ENCODE measurements at places on chromosomes 16 and 17.
A peak's percentile ranks its signal among the peaks of the same experiment; 100 is the strongest.

DNA sequence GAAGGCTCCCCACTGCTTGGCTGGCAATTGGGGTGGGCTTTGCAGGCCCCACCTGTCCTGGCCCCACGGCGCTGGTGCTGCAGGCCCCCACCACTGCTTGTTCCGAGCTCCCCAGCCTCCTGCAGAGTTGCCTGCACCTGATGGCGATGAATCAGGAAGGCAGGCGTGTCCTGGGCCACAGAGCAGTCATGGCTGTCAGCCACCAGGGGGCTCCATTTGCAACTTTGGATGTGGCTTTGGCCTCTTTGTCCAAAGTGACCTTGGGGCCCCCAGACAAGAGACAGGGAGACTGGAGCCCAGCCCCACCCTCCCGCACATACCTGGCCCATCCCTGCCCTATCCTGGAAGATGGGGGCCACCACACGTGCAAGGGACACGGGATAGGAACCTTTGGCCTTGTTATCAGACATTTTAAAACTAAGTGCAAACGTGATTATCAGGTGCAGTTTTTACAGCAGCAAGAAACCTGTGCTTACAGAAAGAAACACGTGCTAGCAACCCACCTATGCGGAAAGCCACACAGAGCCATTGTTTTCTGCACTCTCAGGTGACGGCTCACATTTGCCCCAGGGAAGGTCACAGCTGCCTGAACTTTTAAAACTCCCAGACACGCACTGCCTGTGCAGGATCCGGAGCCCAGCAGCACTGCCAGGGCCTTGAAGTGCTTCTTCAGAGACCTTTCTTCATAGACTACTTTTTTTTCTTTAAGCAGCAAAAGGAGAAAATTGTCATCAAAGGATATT, at the start of gene DNASE1:
DNASE1 (plus strand) TSS at position 443 of the 743 bp plus-strand sequence. CDS start 683 bp downstream, outside the sequence.
- DNase-seq: peak; percentile 37

GRCh38 chr17:77475016-77475976, 334.5 kb downstream of the SEC14L1 start:
- DNase-seq: peak; percentile 62

- no peak for DNase-seq
These were observed 9.3 kb downstream of the CLEC10A start for GRCh38 chr17:7070712-7071111.

- no peak for DNase-seq
These were observed 12.1 kb downstream of the ZZEF1 start for GRCh38 chr17:4130715-4131114.

- peak; percentile 33 for DNase-seq
These were observed 23.8 kb downstream of the EZH1 start for GRCh38 chr17:42720996-42721583.

GRCh38 chr17:78573955-78574354, 3.2 kb downstream of the DNAH17 start:
- no peak for DNase-seq

GRCh38 chr16:7487574-7488323, 155.1 kb downstream of the RBFOX1 start:
- no peak for DNase-seq

DNA sequence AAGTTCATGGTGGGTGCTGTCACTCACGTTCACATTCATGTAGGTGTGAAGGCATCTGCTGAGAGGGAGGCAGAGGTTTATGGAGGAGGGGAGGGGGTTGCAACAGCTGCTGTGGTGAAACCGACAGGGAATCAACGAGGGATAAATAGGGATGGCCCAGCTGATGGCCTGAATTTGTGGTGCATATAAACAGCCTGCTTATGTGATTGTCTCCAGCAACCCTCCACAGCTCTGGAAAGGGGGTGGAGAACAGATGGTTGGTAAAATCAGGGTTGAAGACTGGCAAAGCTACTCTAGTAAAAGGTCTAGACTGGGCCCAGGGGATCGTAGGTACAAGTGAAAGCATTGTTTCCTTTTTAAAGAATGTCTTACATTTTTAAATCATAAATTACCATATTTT, 53.7 kb downstream of the IQCK start:
- no peak for DNase-seq

- DNase-seq: no peak
These were observed 6.2 kb downstream of the EPN3 start for GRCh38 chr17:50538549-50539410.

- DNase-seq: no peak
These were observed 2.9 kb upstream of the MEIOB start for GRCh38 chr16:1874854-1875253.

GRCh38 chr16:14672403-14672971, 21.6 kb downstream of the PLA2G10 start:
- DNase-seq: peak; percentile 22

GRCh38 chr16:49158029-49158642, 123.5 kb downstream of the CBLN1 start:
- no peak for DNase-seq

DNA sequence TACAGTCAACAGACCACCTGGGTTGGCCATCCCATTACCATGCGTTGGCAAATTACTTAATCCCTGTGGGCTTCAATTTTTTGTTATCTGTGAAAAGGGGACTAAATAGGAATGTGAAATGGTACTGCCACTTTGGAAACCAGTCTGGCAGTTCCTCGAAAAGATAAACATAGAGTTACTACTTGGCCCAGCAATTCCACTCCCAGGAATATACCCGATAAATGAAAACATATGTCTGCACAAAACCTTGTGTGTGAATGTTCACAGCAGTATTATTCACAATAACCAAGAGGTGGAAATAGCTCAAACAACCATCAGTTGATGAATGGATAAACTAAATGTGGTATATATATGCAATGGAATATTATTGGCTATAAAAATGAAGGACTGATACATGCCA, 87.9 kb downstream of the TANGO6 start:
- no peak for DNase-seq

GRCh38 chr17:7289256-7290032, 5.0 kb downstream of the YBX2 start:
- no peak for DNase-seq

DNA sequence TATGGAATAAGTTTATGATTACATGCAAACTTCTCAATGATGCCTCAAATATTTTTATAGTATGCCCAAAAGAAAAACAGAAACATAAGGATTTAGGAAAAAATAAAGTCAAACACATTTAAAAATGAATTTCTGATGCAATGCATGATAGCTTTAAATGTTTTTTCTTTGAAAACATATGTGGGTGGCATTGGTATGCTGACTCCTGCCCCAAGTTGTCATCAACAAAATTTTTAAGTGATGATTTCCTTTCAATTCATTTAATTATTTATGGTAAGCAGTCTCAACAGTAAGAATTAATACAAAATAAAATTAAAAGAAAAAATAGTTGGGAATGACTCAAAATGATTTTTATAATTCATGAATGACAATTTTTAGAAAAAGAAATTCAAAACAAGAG, 104.9 kb downstream of the CEP112 start:
- no peak for DNase-seq

DNA sequence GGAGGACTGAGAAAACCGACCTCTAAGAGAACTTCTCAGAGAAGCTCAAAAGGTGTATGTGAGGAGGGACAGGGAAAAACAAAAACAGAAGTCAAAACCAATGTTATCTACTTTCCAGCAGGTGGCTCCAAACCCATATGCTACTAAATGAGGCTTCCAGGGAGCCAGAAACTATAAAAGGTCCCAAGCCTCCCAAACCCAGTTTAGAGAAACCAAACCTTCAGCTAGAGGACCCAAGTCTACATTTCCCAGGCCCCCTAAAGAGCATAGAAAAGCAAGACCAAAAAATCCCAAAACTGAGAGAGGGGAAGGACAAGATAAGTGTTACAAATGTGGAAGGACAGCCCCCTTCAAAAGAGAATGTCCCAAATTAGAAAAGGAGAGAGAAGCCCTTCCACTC, 3.7 kb downstream of the HPR start:
- no peak for DNase-seq

- no peak for DNase-seq
These were observed 1.8 kb upstream of the GINS2 start for GRCh38 chr16:85690469-85691064.

All from T-helper 1 cell (primary cell).